ENCODE measurements at places on chromosomes 6 and 20.

- DNase-seq = no peak
These were observed 173.9 kb downstream of the LRFN2 start for GRCh38 chr6:40413239-40413638.

DNA sequence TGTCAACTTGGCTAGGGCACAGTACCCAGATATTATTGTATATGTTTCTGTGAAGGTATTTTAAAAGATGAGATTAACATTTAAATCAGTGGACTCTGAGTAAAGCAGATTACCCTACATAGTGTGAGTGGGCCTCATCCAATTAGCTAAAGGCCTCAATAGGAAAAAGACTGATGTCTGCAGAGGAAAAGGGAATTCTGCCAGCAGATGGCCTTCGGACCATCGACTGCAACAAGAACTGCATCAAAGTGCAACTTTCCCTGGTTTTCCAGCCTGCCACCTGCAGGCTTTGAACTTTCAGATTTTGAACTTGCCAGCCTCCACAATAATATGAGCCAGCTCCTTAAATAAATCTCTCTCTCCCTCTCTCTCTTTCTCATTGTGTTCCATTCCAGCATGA, 80.5 kb downstream of the IMPG1 start:
- no peak for DNase-seq

- no peak for DNase-seq
These were observed 35.2 kb upstream of the MRGBP start for GRCh38 chr20:62760856-62761758.

DNA sequence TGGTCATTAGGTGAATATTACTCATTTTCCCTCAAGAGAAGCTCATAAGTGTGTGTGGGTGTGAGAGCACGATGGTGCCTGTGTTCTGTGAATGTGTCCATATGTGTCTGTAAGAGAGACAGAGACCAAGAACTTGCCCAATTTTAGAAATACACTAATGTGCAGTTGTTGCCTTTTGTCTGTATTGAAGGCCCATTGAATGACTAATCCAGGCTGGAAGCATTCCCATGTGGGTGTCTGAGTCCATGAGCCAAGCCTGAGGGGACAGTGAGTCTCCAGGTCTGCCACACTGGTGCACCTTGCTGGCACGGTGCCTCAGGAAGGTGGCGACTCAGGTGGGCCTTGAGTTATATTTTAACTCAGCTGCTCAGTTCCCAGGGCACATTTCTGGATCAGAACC, 25.5 kb upstream of the ASXL1 start:
- DNase-seq = no peak

DNA sequence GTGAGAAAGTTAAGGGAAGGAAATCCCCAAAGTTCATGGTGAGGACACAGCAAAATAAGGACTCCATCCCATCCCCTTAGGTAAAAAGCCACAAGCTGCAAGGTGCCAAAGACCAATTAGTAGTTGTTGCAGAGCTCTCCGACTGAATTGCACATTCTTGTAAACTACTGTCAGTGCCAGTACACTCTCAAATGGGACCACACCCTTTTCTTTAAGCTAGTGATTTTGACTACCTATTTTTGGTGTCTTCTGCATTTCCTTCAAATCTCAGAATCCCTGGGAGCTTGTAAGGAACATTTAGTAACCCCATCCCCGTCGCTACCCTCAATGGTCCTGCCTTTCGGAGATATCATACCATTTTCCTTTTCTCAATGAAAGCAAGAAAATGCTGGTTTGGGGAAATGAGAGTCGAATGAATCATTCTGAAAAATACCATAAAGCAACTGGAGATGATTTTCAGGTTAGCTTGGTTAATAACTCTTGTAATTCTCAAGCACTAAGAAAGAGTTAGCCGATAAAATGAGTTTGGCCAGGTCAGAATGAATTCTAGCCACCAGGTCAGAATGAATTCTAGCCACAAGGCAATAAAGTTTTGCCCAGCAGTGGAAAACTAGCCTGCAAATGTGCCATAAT, 5.2 kb upstream of the HMGN3 start:
- DNase-seq = no peak

DNA sequence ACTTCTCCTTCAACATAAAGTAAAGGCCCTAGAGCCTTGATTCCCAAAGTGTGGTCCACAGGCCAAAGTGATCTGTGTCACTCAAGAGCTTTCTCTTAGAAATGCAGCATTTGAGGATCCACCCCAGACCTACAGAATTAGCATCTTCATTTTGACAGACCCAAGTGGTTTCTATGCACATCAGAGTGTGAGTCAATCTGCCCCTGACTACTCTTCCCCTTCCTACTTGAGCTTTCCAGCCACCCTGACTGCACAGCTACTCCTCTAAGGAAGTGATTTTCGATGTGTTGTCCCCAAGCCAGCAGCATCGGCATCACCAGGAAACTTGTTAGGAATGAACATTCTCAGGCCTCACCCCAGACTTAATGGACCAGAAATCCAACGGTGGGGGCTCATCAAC, 2.6 kb downstream of the MEP1A start:
- DNase-seq = no peak

GRCh38 chr20:39298121-39298520, 336.0 kb downstream of the DHX35 start:
- DNase-seq = no peak

- DNase-seq = no peak
These were observed 350.8 kb downstream of the RNGTT start for GRCh38 chr6:88612631-88613030.

DNA sequence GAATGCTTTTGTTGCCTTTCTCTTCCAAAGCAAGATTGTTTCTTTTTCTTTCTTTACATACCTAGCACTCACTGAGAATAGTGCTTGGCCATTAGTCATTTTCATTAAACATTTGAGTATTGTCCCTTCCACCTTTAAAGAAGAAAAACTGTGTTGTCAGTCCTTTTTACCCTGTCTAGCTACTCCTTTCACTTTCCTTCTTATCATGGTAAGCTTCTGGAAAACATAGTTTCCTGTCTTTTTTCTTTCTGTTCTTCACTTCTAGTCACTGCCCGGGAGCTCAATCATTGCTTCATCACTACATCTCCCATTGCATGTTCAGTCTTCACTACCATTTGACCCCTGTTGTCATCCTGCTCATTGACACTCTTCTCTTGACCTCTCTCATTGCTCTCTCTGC, 12.1 kb downstream of the VAPB start:
- DNase-seq = no peak

DNA sequence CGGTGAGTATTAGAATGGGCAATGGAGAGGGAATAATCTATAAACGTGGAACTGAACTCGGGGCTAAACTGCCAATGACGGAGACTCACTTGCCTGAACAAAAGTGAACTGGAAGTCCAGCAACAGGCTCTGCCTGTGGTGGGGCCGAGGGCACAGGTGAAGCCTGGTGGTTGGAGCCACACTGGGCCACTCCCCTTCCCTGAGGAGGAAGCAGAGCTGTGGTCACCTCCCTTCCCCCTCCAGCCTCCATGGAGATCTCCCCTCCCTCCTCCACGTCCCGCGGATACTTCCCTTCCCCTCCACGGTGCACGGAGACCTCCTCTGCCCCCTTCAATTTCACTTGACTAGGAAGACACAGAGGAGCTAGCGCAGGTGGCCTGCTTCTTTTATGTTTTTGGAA, 14.7 kb upstream of the DSP start:
- no peak for DNase-seq

DNA sequence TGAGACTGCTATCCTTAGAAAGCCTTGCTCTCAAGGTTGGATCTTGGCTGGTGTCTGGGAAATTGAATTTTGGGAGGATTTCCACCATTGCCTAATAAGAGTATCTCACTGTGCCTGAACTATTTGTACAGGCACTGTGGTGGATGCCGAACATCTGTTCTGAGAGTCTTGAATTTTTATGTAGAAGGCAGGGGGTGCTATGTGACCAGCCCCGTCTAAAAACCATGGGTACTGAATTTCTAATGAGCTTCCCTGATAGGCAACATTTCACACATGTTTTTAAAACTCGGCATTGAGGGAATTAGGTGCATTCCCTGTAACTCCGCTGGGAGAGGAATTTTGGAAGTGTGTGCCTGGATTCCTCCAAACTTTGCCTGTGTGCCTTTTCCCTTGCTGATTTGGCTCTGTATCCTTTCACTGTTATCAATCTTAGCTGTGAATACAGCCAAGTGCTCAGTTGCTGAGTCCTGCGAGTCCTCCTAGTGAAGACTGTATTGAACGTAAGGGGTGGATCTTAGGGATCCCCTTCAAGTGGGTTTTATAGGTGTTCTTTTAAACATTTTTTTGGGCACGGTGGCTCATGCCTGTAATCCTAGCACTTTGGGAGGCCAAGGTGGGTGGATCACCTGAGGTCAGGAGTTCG, 27.6 kb upstream of the SCAF8 start:
- DNase-seq = no peak
